ENCODE measurements at places on chromosomes 1 and 21. TPM values are rescaled to one million over a fixed set of nuclear protein-coding genes. Genes with fewer than 3 reads are reported as not detected.

DNA sequence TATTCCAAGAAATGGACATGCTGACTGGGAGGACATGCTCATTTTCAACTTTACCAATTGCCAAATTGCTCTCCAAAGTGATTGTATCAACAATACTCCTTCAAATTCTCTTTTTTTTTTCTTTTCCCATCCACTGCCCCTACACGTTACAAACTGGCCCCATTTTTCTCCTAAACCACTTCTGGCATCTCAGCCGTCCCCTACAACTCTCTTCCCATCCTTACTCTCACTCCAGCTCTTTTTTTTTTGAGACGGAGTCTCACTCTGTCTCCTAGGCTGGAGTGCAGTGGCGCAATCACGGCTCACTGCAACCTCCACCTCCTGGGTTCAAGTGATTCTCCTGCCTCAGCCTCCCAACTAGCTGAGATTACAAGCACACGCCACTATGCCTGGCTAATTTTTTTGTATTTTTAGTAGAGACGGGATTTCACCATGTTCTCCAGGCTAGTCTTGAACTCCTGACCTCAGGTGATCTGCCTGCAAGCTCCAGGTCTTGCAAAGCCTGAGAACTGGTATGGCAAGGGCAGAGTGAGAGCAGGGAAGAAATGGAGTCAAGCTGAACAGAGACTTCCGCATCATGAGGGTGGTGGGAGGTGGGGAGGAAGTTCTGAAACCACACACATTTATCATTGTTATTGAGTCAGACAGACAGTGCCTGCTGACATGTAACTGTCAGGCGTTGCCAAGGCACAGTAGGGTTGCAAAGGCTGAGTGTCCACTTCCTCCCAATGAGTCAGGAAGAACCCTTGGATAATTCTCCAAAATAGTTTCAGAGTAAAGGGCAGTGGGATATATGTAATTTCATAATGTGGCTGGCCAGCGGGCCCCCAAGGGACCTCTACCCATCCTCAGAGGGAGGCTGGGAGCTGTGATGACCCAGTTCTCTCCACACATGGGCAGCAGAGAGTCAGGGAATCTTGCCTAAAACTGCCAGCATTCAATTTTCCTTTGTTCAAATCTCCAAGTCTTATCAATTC lies 17.4 kb downstream of the CELA3A start:
- H3K4me3 ChIP-seq: no peak overlapping the region
- peaks cover 13% of the 10 kb centered on the region for H3K4me1 ChIP-seq
- no peak for DNase-seq
- H3K27ac ChIP-seq: peak overlapping the region; percentile 72

The CA6 gene
- polyA plus RNA-seq: not detected

DNA sequence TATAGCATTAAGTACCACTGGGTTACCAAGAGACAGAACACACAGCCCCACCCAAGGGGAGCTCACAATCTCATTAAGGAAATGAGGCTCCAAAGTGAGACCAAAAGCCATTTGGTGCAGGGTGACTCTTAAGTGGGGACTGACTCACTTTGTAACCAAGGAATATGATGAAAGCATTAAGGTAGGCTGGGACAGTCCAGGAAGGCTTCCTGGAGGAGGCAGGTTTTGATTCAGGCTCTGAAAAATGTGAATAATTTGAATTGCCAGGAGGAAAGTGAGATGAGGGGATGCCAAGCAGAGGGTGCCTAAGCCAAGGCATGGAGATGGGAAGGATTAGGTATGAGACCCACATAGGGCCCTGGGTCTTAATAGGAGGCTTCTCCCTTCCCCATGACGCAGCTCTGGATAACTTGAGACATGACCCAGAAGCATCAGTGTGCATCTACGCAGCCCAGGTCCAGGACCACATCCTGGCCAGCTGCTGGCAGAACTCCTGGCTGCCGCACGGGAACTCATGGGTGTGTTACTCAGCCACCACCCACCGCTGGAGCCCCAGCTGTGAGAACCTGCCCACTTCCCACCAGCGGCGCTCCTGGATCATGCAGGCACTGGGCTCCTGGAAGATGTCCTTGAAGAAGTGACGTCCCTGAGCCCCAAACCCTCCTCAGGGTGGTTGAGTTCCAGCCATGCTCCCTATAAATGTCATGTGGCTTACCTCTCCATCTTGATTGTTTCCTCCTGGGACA lies 5.9 kb upstream of the TTC4 start:
- H3K27me3 ChIP-seq: no peaks in the 10 kb centered on the region
- H3K4me3 ChIP-seq: no peak overlapping the region
- no peaks in the 10 kb centered on the region for H3K4me1 ChIP-seq
- H3K36me3 ChIP-seq: no peaks in the 10 kb centered on the region
- DNase-seq: no peak

DNA sequence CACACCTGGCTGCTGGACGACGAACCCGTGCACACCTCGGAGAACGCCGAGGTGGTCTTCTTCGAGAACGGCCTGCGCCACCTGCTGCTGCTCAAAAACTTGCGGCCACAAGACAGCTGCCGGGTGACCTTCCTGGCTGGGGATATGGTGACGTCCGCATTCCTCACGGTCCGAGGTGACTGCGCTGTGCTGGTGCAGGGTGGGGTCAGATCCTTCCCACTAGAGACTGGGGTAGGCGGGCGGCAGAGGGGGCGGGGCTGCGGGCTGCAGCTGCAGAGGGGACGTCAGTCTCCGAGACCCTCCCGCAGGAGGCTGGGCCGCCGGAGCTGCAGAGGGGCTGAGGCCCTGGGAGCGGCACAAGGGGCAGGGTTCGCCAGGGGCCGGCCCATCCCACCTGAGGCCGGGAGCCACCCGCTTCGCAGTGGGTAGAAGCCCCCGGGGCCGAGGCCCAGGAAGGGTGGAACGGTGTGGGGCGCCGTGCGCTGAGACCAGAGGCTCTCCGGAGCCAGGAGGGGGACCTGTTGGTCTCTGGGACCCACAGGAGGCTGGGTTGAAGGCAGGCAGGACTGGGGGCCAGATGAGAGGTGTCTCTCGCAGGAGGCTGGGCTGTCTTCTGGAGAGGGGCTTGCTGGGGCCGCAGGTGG lies 90.6 kb downstream of the TRIM11 start:
- H3K36me3 ChIP-seq: no peaks in the 10 kb centered on the region
- H3K27ac ChIP-seq: no peak overlapping the region
- H3K4me1 ChIP-seq: no peaks in the 10 kb centered on the region
- H3K4me3 ChIP-seq: no peak overlapping the region
- H3K27me3 ChIP-seq: no peaks in the 10 kb centered on the region

- H3K4me3 ChIP-seq: no peak overlapping the region
- no peak for DNase-seq
- no peaks in the 10 kb centered on the region for H3K4me1 ChIP-seq
- peaks cover 5% of the 10 kb centered on the region for H3K27me3 ChIP-seq
- H3K27ac ChIP-seq: no peak overlapping the region
Observed at GRCh38 chr1:156394835-156395461, 25.9 kb downstream of the RHBG start.

The PLA2G2F gene
- polyA plus RNA-seq: 0.26 TPM

DNA sequence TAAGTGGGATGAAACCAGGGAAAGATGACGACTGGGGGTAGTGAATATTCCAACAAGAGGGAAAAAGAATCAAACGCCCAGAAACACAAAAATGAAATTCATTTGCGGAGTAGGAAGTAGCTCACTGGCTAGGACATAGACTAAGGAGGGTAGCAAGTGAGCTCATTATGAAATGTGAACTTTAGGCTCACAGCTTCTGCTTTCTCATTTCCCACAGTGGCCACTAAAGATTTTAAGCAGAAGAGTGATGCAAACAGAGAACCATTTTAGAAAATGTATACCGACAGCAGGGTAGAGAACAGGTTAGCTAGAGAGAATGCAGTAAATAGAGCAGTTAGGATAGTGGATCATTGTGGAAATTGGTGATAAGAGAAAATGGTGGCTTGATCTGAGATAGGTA lies 3.5 kb downstream of the CD48 start:
- no peaks in the 10 kb centered on the region for H3K36me3 ChIP-seq
- no peak for DNase-seq
- H3K27ac ChIP-seq: no peak overlapping the region
- H3K27me3 ChIP-seq: no peaks in the 10 kb centered on the region
- H3K4me1 ChIP-seq: no peaks in the 10 kb centered on the region

DNA sequence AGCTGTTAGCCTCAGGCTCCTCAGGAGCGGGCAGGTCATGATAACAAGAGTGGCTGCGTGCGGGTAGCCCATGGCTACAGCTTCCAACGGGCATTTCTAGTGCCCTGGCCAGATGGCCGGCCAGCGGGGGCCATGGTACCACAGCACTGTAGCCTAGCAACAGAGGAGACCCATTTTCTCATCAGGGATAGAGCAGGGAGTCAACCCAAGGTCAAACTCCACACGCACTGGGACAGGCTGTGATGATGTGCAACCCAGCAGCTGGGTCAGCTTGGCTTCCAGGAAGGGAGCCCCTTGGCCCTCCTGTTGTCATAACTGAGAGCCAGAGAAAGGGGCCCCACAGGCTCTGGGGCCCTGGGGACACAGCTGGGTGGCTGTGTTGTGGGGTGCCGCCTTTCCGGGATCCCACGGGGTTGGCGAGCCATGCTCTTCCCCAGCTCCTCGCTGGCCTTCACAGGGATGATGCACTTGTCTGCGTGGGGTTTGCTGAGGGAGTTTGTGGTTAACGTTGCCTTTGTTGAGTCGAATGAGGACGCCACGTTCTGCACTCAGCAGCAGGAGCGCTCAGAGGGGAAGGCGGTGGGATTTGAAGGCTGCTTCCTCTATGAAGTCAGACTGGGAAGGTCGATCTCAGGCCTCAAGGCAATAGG lies 46.3 kb downstream of the COL18A1 start:
- DNase-seq: no peak
- no peaks in the 10 kb centered on the region for H3K27me3 ChIP-seq
- peaks cover 3% of the 10 kb centered on the region for H3K36me3 ChIP-seq
- peaks cover 50% of the 10 kb centered on the region for H3K4me1 ChIP-seq

GRCh38 chr1:210251680-210252490 lies 19.3 kb downstream of the SERTAD4 start:
- no peaks in the 10 kb centered on the region for H3K27me3 ChIP-seq
- H3K36me3 ChIP-seq: no peaks in the 10 kb centered on the region

DNA sequence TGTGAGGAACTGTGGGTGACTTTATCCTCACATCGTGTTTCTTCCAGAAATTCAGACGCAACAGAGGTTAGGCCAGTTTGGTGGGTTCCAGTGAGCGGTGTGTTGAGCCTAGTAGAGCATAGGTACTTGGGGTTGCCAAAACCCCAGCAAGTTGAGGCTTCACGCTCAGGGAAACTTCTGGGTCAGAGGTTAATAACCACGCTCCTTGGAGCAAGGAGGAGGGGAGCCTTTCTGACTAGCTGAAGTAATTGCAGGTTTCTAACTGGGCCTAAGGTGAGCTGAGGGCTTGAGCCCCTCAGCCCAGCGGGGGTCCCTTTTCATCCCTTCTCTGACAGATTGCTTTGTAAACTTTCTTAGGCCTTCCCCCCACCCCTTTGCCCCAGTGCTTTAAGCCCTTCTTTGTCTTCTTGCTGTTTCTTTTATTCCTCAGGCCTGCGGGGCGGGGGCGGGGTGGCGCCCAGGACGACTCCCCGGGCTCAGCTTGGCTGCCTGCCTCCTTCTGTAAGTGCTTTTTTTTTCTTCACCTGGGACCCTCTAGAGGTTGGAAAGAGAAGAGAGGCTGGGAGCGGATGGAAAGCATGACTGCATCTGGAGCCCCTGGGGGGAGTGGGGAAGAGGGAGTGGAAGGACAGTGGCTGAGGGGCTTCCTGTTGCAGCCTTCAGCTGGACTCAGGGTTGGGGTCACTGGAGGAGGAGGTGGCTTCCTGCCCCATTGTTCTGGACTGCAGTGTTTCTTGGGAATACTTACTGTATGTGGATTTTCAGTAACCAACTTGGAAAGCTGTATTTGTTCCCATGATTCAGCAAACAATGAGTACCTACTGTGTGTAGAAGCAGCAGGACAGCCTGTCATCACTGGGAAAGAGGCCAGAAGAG lies 1.3 kb upstream of the ZNF436 start:
- H3K4me3 ChIP-seq: peak overlapping the region; percentile 100
- no peaks in the 10 kb centered on the region for H3K36me3 ChIP-seq
- no peak for DNase-seq
- no peaks in the 10 kb centered on the region for H3K27me3 ChIP-seq

GRCh38 chr1:65224681-65225091 lies 76.7 kb downstream of the AK4 start:
- no peak overlapping the region for H3K27ac ChIP-seq
- no peaks in the 10 kb centered on the region for H3K27me3 ChIP-seq
- no peak for DNase-seq
- H3K4me1 ChIP-seq: no peaks in the 10 kb centered on the region
- H3K4me3 ChIP-seq: no peak overlapping the region

- H3K27me3 ChIP-seq: no peaks in the 10 kb centered on the region
- no peak overlapping the region for H3K4me3 ChIP-seq
- no peaks in the 10 kb centered on the region for H3K36me3 ChIP-seq
- no peak for DNase-seq
Observed at GRCh38 chr1:247411621-247412327, 4.2 kb upstream of the NLRP3 start.

- H3K36me3 ChIP-seq: no peaks in the 10 kb centered on the region
- peak overlapping the region; percentile 69 for H3K4me3 ChIP-seq
- peak overlapping the region; percentile 84 for H3K27ac ChIP-seq
- peaks cover 10% of the 10 kb centered on the region for H3K4me1 ChIP-seq
- peaks cover 12% of the 10 kb centered on the region for H3K27me3 ChIP-seq
- DNase-seq: no peak
Observed at GRCh38 chr1:165598676-165599059, 32.4 kb upstream of the MGST3 start.

DNA sequence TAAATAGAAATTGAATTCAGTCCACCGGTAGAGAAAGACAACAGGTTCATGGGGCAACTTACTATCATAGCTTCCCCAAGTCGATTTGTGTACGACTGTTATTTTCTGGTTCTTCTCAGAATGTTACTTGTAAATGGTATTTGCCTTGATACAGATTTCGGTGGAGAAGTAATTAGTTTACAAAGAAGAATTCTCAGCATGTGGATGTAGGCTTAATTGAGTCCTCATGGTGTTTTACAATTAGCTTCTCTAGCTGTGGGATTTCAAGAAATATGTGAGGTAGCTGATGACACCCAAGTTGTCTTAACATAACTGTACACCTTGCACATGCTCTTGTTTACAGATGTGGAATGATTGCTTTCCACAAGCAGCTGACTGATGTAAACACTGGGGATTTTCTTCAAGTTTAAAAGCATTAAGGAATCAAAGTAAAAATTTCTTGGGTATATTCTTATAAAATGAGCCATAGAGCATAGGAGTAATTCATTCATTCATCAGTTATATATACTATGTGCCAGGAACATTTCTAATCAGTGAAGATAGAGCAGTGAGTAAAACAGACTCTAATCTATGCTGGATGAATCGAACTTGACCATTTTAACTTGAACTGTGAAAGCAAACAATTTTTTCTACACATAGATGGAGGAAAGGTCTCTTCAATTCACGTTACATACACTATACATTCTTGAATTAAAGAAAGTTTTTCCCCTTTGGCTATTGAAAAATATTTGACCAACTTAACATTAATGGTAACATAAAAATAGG lies 1.4 kb downstream of the MACO1 start:
- peaks cover 28% of the 10 kb centered on the region for H3K4me1 ChIP-seq
- H3K27me3 ChIP-seq: no peaks in the 10 kb centered on the region
- peak overlapping the region; percentile 10 for H3K27ac ChIP-seq
- H3K36me3 ChIP-seq: no peaks in the 10 kb centered on the region

DNA sequence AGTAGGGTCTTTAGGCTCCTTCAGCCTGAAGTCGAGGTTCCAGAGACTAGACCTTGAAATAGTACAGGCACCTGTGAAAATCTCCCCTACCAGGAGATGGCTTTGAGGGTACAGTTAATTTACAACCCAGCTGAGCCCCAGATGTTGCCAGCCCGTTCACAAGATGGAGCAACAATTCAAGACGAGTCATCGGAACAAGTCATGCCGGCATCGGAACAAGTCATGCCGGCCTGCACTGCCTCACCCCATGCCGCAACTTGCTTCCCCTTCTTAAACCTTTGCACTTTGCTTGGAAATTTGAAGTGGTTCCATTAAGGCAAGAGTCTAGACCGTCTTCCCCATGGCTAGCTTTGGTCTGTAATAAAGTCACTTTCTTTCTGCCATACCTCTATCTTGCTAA lies 16.0 kb downstream of the HHAT start:
- H3K27me3 ChIP-seq: no peaks in the 10 kb centered on the region
- H3K36me3 ChIP-seq: no peaks in the 10 kb centered on the region
- H3K4me3 ChIP-seq: no peak overlapping the region
- DNase-seq: no peak
- peaks cover 4% of the 10 kb centered on the region for H3K4me1 ChIP-seq

All from keratinocyte (primary cell).